Transverse colon (tissue), 4 donors: ENCODE measurements at places on chromosomes 5 and 9. TPM values are rescaled to one million over a fixed set of nuclear protein-coding genes. Genes with fewer than 3 reads are reported as not detected.
A peak's percentile ranks its signal among the peaks of the same experiment; 100 is the strongest.

- no peaks in the 10 kb centered on the region for H3K36me3 ChIP-seq
- H3K27ac ChIP-seq, result no peak overlapping the region
- H3K27me3 ChIP-seq, result no peaks in the 10 kb centered on the region
- H3K4me1 ChIP-seq, result no peaks in the 10 kb centered on the region
- H3K4me3 ChIP-seq, result no peak overlapping the region
- DNase-seq, result no peak
These were observed 455.0 kb upstream of the ACTBL2 start for GRCh38 chr5:57937501-57938173.

DNA sequence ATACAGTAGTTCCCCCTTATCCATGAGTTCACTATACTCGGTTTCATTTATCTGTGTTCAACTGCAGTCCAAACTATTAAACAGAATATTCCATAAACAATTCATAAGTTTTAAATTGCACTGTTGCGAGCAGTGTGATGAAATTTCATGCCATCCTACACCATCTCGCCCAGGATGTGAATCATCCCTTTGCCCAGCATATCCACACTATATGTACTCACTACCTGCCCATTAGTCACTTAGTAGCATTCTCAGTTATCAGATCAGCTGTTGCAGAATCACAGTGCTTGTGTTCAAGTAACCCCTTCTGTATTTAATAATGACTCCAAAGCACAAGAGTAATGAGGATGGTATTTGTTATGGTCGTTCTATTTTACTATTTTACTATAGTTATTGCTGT lies 51.5 kb downstream of the SHOC1 start:
- H3K4me3 ChIP-seq, result no peak overlapping the region
- H3K36me3 ChIP-seq, result no peaks in the 10 kb centered on the region
- no peak for DNase-seq
- H3K4me1 ChIP-seq, result no peaks in the 10 kb centered on the region

GRCh38 chr5:154118893-154119336 lies 71.6 kb upstream of the GALNT10 start:
- no peaks in the 10 kb centered on the region for H3K4me1 ChIP-seq
- H3K27ac ChIP-seq, result no peak overlapping the region
- H3K27me3 ChIP-seq, result no peaks in the 10 kb centered on the region
- no peak overlapping the region for H3K4me3 ChIP-seq
- DNase-seq, result no peak
- H3K36me3 ChIP-seq, result no peaks in the 10 kb centered on the region

DNA sequence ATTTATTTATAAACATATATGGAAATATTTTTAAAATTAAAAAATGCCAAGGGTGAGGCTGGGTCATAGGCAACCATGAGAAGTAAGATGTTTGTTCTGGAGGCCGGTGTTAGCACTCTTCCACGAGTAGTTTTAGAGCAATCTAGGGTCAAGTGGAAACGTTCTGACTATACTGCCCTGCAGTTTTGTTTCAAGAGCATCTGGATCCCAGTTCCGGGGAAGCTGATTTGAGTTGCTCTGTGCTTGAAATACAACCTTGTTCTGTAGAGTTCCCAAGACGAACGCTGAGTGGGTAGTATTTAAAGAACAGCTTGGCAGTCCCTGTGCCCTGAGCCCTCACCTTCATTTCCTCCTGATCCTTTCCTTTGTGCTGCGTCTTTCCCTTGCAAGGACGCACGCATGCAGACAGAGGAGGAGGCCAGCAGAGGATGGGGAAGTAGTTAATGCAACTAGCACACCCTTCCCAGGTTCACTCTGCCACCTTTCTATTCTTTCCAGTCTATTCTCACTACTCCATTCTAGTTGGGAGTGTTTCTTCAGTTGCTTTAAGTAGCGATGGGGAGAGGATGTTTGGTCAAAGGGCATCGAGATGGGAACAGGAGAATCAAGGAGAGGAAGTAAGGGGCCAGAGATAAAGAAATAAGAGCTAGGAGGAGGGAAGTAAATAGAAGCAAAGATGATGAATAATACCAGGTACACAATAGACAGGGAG lies 68.3 kb upstream of the ZSWIM6 start:
- H3K27me3 ChIP-seq, result no peaks in the 10 kb centered on the region
- no peaks in the 10 kb centered on the region for H3K36me3 ChIP-seq
- no peak overlapping the region for H3K27ac ChIP-seq

- H3K4me3 ChIP-seq, result no peak overlapping the region
- H3K27ac ChIP-seq, result no peak overlapping the region
- peaks cover 10% of the 10 kb centered on the region for H3K27me3 ChIP-seq
- H3K4me1 ChIP-seq, result no peaks in the 10 kb centered on the region
- no peaks in the 10 kb centered on the region for H3K36me3 ChIP-seq
These were observed 866.3 kb upstream of the WWC1 start for GRCh38 chr5:167425161-167425560.

DNA sequence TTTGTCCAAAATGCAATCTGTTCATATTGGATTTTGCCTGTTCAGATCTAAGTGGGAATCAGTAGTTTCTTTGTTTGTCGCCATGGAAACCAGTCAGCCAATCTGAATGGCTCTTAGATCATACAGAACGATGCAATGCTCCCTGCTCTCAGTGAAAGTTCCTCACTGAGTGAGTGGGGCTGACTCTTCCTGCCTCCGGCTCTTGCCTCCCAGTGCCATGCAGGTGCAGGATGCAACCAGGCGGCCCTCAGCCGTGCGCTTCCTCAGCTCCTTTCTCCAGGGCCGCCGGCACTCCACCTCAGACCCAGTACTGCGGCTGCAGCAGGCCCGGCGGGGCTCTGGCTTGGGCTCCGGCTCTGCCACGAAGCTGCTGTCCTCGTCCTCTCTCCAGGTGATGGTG lies at the start of gene PTPDC1:
TSS of gene PTPDC1 (plus strand) at position 151 of the 400 bp plus-strand sequence. CDS start at position 218, 67 bp downstream.
- DNase-seq, result no peak
- H3K4me1 ChIP-seq, result peaks cover 8% of the 10 kb centered on the region
- peak within 1 kb of the TSS; percentile 16 for H3K27ac ChIP-seq
- no peaks in the 10 kb centered on the region for H3K36me3 ChIP-seq

GRCh38 chr9:21919377-21920362 lies 74.5 kb downstream of the CDKN2A start:
- H3K4me3 ChIP-seq, result no peak overlapping the region
- no peaks in the 10 kb centered on the region for H3K27me3 ChIP-seq
- no peaks in the 10 kb centered on the region for H3K4me1 ChIP-seq

- DNase-seq, result no peak
- no peak overlapping the region for H3K4me3 ChIP-seq
- no peak overlapping the region for H3K27ac ChIP-seq
- no peaks in the 10 kb centered on the region for H3K36me3 ChIP-seq
These were observed 14.4 kb upstream of the ARL15 start for GRCh38 chr5:54324651-54325271.

- H3K27me3 ChIP-seq, result no peaks in the 10 kb centered on the region
- no peak for DNase-seq
- no peak overlapping the region for H3K27ac ChIP-seq
- H3K4me3 ChIP-seq, result no peak overlapping the region
- no peaks in the 10 kb centered on the region for H3K36me3 ChIP-seq
These were observed 186.7 kb downstream of the NTRK2 start for GRCh38 chr9:84856181-84856632.

FCHO2 gene
- total RNA-seq, result 31.9 TPM

NFIB gene
- total RNA-seq, result 150 TPM

TMEM174 gene
- total RNA-seq, result not detected
